ENCODE measurements at places on chromosomes 7 and 10.

GRCh38 chr7:93719546-93719945 is 145.0 kb upstream of the CALCR start:
- DNase-seq = no peak

GRCh38 chr10:78959924-78960285 is 108.9 kb upstream of the ZMIZ1 start:
- no peak for DNase-seq

DNA sequence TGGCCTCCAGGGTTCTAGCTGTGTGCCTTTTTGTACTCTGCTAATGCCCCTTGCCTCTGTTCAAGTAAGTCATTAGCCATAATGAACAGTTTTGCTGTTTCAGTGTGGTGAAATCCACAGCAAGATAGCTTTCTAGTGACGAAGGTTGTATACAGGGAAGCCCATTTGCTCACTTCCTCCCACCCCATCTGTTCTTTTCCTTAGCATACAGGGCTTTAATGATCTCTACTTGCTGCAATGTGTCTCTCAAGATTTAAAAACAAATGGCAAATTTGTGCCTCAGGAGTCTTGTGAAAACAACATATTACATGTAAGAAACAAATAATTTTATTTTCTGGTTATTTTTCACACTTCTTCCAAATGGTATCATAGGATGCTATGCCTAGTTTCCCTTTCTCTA is 243.2 kb downstream of the CDK14 start:
- no peak for DNase-seq

DNA sequence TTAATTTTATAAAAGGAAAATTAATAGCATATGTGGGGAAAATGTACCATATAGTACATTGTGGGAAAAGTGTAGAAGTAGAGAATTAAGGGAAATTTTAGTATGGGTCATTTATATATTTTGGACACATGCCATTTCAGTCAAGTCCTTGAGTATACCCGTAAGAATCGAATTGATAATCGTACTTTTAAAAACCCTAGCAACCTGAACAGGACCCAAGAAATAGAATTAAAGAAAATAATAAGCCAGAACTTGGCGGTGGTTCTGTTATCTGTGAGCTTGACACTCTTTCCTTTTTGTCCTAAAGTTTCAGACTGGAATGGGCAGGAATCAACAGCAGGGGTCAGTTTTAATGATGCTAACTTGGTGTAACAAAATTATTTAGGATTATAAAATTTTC is 221.0 kb downstream of the CDK14 start:
- DNase-seq = no peak

DNA sequence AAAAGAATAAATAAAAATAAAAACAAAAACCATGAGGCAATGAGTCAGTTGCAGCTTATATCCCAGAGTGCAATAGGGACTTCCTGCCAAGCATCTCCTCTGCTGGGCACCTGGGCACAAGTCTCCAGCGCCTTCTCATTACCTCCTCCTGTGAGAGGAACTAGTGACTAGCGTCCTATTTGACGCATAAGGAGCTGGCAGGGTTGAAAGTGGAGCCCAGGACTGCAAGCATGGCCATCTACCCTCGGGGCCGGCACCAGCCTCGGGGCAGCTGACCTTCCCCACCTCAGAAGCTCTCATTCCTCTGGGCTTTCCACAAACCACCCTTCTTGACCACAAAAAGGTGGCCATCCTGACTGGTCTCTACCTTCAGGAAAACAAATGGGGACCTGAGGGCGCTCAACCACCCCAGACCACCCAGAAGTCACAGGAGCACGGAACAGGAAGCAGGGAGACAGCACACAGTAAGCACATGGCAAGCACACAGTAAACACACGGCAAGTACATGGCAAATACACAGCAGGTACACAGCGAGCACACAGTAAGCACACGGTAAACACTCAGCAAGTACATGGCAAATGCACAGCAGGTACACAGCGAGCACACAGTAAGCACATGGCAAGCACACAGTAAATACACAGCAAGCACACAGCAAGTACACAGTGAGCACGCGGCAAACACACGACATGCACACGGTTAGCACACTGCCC is 19.1 kb downstream of the CTBP2 start:
- DNase-seq = no peak

GRCh38 chr7:149873970-149874643 is 338 bp downstream of the ATP6V0E2 start:
- DNase-seq = no peak

DNA sequence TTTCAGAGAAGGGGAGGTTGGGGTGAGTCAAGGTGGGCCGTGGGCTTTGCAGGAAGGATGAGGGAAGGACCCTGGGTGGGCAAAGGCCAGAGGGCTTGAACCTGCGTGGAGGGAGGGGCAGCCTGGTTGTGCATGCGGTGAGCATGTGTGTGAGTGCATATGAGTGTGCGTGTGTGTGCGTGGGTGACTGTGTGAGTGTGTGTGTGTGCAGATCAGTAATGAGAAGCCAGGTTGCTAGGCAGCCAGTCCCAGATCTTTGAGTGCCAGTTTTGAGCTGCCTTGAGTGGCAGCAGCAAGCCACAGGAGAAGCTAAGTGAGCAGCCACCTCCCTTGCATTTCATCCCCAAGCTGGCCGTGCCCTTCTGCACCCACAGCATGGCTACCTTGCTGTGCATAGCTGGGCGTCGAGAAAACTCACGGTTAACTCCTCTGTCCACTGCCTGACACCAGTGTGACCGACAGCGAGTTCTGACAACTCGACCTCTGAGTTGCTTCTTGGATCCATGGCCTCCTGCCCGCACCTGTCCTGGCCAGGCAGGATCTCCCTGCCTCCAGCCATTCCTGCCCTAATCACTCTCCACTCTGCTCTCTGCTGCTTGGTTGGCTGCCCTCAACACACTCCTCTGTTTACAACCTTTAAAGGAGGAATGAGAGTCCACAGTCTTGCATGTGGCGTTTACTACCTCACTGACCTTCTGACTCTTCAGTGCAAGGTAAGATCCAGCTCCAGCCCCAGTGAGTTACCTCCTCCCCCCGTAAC is 775.4 kb downstream of the TYW1 start:
- DNase-seq = no peak

DNA sequence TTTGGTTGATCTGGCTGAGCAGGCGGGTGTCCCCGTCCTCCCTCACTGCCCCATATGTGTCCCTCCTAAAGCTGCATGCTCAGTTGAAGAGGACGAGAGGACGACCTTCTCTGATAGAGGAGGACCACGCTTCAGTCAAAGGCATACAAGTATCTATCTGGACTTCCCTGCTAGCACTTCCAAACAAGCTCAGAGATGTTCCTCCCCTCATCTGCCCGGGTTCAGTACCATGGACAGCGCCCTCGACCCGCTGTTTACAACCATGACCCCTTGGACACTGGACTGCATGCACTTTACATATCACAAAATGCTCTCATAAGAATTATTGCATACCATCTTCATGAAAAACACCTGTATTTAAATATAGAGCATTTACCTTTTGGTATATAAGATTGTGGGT is 26.9 kb upstream of the TRIM56 start:
- DNase-seq = peak; percentile 43

DNA sequence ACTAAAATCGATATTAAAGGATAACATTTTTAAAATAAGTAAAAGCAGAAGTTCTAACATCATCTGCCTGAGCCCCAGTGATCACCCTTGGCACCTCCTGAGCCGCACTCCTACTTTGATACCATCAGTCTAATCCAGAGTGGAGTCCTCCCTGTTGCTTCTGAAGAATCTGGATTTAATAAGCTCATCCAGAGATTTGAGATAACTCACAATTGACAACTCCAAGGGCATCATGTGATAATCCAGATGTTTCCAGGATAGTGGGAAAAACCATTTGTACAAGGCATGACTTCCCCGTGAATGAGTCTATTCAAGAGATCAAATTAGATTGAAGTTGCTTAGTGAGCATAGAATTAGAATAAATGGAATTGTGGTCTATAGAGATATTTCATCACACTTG is 475.8 kb upstream of the C7orf33 start:
- no peak for DNase-seq

- DNase-seq = no peak
Measured at GRCh38 chr10:45424668-45425404, 50.8 kb downstream of the ALOX5 start.

- DNase-seq = peak; percentile 51
Measured at GRCh38 chr10:132939957-132940790, 2.2 kb downstream of the CFAP46 start.

DNA sequence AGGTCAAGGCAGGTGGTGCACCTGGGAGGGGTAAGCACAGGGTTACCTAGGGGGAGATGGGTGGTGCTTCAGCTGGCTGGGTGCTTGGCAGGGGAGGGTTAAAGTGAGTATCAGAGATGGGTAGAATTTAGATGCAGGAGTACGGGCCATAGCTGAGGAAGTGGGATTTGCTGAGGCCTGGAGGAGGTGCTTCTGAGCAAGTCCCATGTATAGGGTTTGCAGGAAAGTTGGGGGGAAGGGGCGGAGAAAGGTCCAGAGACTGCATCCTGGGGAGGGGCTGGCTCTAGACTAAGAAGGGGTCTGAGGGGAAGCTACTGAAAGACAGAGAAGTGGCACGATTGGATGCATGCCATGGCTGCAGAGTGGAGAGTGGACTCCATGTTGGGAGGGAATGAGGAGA is 281.6 kb upstream of the ZNF32 start:
- no peak for DNase-seq

DNA sequence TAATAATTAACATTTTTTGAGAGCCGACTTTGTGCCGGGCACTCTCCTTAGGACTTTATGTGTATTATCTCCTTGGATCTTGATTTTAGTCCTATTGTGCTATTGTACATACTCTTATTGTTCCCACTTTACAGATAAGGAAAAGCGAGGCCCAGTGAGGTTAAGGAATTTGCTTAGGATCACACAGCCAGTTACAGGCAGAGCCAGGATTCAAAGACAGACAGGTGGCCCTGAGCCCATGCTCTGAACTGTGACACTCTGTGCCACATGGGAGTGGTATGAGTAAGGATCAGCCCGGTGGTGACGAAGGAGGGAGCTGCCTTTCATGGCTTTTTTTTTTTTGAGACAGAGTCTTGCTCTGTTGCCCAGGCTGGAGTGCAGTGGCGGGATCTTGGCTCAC is 15.8 kb upstream of the GNA12 start:
- DNase-seq = no peak

GRCh38 chr7:131995324-131995723 is 438.9 kb upstream of the PODXL start:
- no peak for DNase-seq

GRCh38 chr7:44665531-44666213 is 59.2 kb downstream of the OGDH start:
- DNase-seq = no peak

GRCh38 chr10:62471711-62472110 is 97.5 kb downstream of the ZNF365 start:
- no peak for DNase-seq

DNA sequence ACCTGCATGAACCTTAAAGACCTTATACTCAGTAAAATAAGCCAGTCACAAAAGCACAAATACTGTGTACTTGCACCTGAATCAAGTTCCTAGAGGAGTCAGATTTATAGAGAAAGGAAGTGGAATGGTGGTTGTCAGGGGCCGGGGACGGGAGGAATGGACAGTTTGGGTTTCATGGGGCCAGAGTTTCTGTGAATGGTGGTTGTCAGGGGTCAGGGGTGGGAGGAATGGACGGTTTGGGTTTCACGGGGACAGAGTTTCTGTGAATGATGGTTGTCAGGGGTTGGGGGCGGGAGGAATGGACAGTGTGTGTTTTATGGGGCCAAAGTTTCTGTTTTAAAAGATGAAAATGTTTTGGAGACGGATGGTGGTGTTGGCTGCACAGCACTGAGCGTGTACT is 260.0 kb upstream of the MKI67 start:
- DNase-seq = no peak

DNA sequence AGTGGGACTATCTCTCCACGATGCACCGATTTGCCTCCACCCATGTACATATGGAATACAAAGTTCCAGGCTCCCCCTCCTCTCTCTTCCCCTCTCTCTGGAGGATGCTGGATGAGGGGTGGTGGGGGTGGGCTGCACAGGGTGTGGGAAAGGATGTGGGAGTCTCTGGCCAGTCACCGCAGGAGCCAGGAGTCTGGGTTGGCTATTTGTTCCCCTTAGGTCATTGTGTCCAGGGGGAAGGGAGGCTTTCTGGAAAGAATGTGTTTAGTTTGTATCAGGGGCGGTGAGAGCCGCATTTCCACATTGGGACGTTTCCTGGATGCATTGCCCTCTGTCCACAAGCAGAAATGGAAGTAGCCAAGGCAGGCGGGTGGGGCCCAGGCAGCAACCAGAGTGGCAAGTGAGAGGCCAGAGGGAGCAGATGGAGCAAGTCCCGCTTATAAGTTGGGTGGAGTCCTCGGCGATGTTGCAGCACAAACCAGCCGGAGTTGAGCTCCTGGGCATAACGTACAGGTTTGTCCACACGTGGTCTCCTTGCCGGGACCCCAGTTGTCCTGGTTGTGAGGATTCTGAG is 63.3 kb downstream of the ZNF777 start:
- DNase-seq = no peak

DNA sequence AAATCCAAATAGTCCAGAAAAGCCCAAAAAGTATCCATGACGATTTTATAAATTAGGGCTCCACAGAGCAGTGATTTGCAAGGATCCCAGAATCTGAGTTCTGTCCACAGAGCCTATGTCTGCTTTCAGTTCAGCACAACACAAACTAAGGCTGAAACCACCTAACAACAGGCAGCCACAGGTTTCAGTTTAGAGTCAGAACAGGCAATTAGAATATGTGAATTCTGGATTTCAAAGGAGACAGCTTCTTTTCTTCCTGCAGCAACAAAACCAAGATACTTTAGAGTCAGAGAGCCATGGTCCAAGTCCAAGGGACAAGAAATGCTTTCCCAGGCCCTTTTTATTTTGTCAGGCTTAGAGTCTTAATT is 23.6 kb downstream of the IFIT3 start:
- no peak for DNase-seq

DNA sequence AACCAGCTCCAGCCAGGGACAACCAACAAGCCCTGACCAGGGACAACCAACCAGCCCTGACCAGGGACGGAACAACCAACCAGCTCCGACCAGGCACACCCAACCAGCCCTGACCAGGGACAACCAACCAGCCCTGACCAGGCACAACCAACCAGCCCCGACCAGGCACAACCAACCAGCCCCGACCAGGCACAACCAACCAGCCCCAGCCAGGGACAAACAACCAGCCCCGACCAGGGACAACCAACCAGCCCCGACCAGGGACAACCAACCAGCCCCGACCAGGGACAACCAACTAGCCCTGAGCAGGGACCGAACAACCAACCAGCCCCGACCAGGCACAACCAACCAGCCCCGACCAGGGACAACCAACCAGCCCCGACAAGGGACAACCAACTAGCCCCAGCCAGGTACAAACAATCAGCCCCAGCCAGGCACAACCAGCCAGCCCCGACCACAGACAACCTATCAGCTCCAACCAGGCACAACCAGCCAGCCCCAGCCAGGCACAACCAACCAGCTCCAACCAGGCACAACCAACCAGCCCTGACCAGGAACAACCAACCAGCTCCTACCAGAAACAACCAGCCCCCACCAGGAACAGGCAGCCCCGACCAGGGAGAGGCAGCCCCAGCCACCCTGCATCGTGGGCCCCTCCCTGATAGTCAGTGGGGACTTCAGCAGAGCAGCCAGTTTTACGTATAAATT is 56.4 kb downstream of the PROSER2 start:
- DNase-seq = no peak

DNA sequence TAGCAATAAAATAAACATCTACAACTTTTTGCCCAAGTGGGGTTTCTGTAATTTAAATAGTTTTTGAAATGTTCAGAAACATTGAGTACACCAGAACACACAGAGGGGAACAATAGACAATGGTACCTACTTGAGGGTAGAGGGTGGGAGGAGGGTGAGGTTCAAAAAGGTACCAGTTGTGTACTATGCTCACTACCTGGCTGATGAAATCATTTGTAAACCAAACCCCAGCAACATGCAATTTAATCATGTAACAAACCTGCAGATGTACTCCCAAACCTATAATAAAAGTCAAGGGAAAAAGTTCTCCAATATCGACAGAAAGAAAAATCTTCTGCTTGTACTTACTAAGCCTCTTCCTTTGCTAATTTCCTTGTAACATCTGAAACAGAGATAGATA is 4.2 kb upstream of the TES start:
- DNase-seq = no peak
